SK-N-SH treated with all-trans-retinoic acid at 6 μM for 48 hours (cell line): ENCODE measurements at places on chromosomes 13 and 19.

DNA sequence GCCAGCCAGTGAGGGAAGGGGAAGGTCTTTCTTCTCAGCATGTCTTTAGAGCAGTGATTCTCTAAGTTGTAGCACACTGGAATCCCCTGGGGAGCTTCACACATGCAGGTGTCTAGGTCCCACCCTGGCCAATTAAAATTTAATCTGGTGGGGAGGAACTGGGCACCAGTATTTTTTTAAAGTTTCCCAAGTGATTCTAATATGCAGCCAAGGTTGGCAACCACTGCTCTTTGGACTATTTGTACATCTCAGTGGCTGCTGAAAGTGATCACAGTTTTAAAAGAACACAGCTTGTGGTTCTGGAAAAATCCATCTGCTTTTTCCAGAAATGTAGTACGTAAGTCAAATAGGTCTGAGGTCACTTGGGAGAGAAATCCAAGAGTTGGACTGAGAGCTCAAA, 10.7 kb upstream of the KATNAL1 start:
- ATAC-seq: no peak

DNA sequence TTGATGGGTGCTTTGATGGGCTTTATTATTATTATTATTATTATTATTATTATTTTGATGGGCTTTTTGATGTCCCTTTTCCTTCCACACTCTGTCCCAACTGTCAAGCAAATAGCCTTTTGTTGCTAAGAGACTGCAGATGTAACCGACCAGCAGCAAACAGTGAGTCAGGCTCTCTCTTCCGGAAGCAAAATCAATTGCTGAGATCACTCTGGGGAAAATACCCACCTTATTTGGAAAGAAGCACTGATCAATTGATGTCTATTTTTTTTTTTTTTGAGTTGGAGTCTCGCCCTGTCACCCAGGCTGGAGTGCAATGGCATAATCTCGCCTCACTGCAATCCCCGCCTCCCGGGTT, 2.9 kb downstream of the LDLR start:
- ATAC-seq: no peak

GRCh38 chr19:49818649-49819370, 721 bp downstream of the MED25 start:
- peak; percentile 2; the same call in 2 of the 3 replicates for ATAC-seq

DNA sequence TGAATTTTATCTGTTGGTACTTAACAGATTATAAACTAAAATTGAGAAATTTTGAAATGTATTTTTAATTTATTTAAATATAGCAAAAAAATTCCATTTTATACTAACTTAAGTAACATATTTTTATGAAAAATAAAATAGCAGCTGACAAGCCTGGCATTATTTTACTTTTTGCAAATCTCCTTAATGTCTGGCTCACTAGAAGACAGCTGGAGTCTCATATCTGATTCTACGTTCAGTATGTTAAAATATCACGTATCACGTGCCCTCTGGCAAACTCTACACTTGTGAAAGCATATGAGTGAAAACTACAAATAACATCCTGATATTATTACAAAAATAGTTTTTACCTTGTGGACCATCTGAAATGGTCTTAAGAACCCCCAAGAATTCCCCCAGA, 513.2 kb upstream of the NBEA start:
- ATAC-seq: no peak

DNA sequence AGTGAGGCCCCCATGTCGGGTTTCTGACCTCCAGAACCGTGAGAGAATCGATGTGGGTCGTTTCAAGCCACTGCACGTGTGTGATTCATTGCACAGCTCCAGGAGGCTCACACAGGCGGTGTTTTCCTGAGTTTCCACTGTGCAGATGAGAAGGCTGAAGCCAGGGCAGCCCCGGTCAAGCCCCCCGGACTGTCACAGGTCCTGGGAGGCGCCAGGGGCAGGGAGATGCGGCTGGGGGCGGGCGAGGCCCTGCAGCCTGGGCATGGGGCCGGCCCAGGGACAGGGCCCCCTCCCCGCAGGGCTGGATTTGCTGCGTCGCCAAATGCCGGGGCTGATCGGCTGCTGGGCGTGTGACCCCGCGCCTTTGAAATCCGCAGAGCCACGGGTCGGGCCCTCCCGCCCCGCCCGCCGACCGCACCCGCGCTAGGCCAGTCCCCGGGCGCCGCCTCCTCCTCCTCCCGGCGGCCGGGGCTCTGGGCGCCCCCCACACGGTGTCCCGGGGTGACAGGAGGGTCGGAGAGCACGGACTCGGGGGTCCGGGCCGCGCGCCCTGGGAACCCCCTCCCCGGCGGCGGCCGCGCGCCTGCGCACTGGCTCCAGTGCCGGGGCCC, 9.9 kb upstream of the MKNK2 start:
- ATAC-seq: peak; percentile 54

DNA sequence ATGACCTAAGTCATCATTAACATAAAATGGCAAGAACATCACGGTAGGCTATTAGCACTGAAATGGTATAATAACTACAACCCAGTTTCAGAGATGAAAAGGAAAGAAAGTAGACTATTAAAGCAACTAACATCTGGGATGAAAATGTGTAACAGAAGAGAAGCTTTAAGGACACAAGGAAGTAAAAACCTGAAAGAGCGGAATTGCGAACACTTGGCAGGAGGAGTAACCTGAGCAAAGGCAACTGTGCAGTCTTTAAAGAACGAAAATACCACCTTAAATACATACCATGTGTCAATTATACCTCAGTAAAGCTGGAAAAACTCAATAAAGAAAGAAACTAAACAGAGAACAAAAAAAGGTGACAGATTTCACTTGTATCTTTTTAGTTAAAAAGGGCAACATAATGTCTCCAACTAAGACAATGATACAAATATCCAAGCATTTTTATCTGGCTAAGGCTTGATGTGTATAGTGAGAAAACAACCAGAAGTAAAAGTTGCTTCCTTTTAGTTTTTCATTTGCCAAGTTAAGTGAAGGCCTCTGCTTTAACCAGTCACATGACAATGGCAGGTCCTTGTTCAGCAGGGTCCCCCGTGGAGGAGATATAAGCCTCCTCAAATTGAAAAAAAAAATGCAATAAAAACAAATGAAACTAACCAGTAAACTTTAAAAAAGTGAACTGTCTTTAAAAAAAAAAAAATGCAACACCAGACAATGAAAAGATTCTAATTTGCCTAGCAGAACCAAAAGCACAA, 11.6 kb downstream of the USP12 start:
- no peak for ATAC-seq

DNA sequence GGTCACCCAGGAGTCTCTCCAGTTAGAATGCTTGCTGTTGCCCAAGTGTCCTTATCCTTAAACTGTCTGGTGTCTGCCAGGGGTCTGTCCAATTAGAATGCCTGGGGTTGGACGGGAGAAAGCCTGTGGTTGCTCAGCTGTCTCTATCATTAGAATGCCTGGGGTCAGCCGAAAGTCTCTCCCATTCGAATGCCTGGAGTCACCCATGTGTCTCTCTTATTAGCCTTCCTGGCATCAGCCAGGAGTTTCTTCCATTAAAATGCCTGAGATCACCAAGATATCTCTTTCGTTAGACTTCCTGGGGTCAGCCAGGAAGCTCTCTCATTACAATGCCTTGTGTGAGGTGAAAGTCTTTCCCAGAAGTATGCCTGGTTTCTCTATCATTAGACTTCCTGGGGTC, 1521.0 kb downstream of the UQCRFS1 start:
- no peak for ATAC-seq

DNA sequence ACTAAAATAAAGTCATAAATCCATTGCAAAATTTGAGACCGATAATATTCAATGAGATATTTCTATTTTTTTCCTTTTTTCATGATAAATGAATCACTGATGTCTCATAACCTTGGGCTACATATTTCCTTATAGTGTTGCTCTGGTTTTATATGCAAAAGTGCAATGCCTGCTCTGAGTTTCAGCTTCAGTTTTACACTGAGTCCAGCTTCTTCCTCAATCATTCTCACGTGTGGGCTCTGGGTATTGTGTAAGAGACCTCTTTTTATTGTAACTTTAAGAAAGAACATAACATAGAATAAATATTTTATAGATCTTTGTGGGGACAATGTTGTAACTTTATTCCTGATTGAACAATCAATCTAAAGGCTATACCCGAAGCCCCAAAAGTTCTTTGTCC, 280.2 kb upstream of the EDNRB start:
- no peak for ATAC-seq

GRCh38 chr13:65623148-65623547, 1607.0 kb downstream of the PCDH9 start:
- no peak for ATAC-seq

GRCh38 chr13:26024558-26024957, 27.3 kb downstream of the SHISA2 start:
- ATAC-seq: no peak

DNA sequence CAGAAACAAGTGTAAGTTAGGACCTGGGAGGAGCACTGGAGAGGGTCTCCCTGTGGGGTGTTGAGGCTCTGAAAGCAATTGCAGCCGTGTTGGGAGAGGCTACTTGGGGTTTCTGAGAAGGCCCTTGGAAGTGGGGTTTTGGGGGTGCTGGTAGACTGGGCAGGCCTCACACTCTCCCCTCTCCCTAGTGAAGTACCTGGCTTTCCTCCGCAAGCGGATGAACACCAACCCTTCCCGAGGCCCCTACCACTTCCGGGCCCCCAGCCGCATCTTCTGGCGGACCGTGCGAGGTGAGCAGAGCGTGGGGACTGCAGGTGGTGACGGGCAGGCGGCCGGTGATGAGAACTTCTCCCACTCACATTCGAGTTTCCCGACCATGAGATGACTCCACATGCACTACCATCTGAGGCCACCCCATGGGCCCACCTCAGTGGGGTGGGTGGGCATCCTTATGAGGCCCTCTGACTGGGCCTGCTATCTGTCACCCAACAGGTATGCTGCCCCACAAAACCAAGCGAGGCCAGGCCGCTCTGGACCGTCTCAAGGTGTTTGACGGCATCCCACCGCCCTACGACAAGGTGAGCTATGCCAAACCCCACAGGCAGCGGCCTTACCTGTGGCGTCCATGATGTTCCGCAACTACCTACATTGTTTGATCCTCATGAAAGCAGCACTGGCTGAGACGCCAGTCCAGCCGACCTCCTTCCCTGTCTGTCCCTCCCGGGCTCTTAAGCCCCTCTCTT, 3.0 kb downstream of the RPL13A start:
- no peak for ATAC-seq

DNA sequence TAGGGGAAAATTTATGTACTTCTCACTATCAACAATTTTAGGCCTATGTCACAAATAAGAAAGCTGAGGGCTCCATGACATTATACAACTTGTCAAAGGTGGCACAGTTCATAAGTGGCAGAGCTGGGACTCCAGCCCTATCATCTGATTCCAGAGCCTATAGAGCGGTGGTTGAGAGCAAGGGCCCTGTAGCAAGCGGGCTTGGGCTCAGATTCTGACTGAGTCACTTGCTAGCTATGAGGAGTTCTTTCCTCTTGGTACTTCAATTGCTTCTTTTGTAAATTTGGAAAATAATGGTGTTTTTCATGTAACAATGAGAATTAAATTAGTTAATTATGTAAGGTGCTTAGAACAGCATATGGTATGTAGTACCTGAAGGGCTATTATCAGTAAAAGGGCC, 28.7 kb upstream of the FAM216B start:
- ATAC-seq: no peak

GRCh38 chr19:55544776-55545439, 435 bp downstream of the SBK3 start:
- ATAC-seq: no peak

DNA sequence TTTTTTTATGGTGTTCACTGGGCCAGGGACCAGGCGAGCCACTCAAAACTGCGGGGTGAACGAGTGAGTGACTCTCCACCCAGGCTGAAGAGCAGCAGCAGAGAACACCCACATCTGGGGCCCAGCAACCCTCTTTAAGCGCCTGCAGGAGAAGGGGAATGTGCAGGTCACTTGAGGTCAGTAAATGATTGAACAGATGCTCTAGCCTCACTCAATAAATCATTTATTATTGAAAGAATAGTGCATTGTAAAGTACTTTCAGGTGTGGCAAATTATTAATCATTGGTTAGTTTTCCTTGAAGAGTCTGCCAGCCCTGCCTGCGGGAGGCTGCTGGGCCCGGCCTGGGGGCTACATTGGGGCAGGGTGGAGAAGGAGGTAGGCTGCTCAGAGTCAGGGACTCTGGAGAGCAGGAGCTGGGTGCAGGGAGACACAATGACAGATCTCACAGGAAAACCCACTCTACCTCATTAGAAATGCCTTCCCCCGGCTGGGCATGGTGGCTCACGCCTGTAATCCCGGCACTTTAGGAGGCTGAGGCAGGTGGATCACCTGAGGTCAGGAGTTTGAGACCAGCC, 42.5 kb downstream of the ABCC4 start:
- ATAC-seq: no peak

DNA sequence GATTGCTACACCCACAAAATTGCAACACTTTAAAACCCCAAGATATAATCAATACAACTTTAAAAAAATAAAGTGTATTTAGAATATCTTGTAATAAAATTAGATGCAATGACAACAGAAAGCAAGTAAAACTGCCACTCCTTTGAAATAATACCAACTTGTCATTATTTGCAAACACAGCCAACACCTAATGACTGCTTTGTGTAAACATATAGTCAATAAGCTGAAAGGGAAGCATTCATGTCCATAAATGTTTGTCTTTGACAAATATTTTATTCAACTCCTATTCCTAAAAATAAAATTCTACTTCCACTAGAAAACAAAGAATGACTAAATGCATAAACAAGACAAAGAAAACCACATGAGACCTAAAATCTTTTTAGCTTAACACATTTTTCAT, 6.6 kb downstream of the SMAD9 start:
- ATAC-seq: no peak

GRCh38 chr19:55082020-55082851, 6.6 kb downstream of the EPS8L1 start:
- ATAC-seq: peak; percentile 3; the same call in 2 of the 3 replicates
